ENCODE measurements at places on chromosomes 2 and 18. TPM values are rescaled to one million over a fixed set of nuclear protein-coding genes. Genes with fewer than 3 reads are reported as not detected.

GLI2 gene
- total RNA-seq, result 4.7 TPM

BOLL gene
- not detected for total RNA-seq

IL18RAP gene
- not detected for total RNA-seq

PLGLB1 gene
- 0.28 TPM for total RNA-seq

SCG2 gene
- total RNA-seq, result 0.56 TPM

TRIM54 gene
- not detected for total RNA-seq

G6PC2 gene
- not detected for total RNA-seq

COL4A3 gene
- total RNA-seq, result not detected

FEZ2 gene
- 43.3 TPM for total RNA-seq

DNA sequence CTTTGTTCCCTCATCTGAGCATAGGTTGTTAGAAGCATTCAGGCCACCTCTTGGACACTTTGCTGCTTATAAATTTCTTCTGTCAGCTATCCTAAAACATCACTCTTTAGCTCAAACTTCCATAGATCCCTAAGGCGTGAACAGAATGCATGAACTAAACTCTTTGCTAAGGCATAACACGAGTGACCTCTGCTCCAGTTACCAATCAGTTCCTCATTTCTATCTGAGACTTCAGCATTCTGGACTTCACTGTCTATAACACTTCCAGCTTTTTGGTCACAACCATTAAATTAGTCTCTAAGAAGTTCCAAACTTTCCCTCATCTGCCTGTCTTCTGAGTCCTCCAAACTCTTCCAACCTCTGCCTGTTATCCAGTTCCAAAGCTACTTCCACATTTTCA lies 8.3 kb upstream of the VWA3B start:
- DNase-seq, result no peak
- no peak overlapping the region for H3K27ac ChIP-seq
- no peak overlapping the region for H3K4me3 ChIP-seq
- no peaks in the 10 kb centered on the region for H3K4me1 ChIP-seq
- no peaks in the 10 kb centered on the region for H3K36me3 ChIP-seq
- H3K27me3 ChIP-seq, result peaks cover 7% of the 10 kb centered on the region

DNA sequence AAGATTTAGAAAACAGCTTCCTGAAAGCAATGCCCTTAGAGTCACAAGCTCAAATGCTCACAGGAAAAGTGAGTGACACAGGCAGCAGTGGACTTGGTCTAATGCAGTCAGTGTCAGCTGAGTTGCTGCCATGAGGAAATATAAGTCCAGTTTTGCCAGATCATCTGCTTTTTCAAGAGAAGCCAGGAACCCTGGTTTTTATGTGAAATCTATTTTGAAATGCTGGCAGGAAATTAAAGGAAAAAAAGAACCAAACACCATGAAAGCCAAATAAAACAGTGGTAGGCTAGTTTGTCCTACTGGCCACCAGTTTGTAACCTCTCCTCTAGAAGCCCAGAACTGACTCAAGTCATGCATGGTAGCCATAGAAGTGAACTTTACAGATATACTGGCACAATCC lies 109.2 kb downstream of the THADA start:
- DNase-seq, result no peak
- no peak overlapping the region for H3K27ac ChIP-seq

- peaks cover 5% of the 10 kb centered on the region for H3K4me1 ChIP-seq
- no peak overlapping the region for H3K27ac ChIP-seq
- H3K4me3 ChIP-seq, result no peak overlapping the region
- peaks cover 2% of the 10 kb centered on the region for H3K27me3 ChIP-seq
- peaks cover 11% of the 10 kb centered on the region for H3K36me3 ChIP-seq
These were observed 1.1 kb downstream of the CNDP2 start for GRCh38 chr18:74497324-74497676.

DNA sequence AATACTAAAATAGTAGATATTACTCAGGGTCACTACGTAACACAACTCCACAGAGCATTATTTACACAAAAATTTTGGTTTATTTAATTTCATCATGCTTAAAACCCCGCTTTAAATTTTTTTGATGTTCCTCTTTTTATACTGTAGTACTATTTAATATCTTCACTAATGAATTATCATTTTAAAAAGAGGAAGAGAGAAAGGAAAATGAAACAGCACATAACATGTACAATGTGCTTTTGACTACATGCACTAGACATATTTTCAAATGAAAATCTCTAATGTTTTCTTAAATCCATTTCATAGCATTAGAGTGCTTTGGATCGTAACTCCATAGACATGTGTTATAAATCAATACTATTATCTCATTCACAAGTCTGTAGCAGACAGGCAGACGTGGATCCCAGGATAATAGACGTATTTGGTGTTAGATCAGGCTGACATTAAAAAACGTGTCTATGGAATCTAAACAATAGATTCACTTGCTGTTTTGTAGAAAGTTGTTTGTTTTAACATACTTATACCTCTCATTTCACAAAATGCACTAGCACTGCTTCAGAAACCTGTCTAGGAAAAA lies 897.0 kb downstream of the CPS1 start:
- no peaks in the 10 kb centered on the region for H3K27me3 ChIP-seq
- H3K36me3 ChIP-seq, result no peaks in the 10 kb centered on the region
- H3K27ac ChIP-seq, result no peak overlapping the region
- H3K4me3 ChIP-seq, result no peak overlapping the region
- no peaks in the 10 kb centered on the region for H3K4me1 ChIP-seq

DNA sequence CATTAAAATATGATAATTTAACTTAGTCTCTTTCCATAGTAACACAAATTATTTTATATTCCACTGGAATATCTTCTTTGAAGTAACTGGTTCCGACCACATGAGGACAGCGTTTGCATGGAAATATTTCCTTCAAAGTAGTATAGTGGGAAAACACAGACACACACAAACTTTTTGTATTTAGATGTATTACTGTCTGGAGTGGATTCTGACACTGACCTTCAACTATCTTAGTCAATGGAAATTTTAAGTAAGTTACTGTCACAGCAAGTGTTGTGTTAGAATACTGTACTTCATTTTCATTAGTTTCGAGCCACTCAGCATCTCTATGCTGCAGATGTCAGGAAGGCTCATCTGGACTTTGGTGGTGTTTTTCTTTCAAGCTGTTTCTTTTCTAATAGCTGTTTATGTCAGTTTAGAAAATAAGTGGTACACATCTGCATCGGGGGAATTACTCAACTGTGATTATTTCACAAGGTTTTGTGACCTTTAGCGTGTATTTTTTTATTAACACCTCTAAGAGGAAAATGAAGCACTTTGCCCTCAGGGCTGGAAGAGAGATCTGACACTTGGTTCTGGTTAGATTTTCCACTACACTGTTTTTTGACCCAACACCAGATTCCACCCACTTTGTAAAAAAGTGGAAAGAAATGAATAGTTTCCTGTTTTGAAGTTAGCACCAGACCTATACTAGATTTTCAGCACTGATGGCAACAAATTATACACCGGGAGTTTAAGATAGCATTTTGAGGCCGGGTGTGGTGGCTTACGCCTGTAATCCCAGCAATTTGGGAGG lies 18.9 kb upstream of the THOC1 start:
- no peak overlapping the region for H3K4me3 ChIP-seq
- no peaks in the 10 kb centered on the region for H3K36me3 ChIP-seq
- peak; percentile 42 for DNase-seq
- peaks cover 8% of the 10 kb centered on the region for H3K27me3 ChIP-seq

DNA sequence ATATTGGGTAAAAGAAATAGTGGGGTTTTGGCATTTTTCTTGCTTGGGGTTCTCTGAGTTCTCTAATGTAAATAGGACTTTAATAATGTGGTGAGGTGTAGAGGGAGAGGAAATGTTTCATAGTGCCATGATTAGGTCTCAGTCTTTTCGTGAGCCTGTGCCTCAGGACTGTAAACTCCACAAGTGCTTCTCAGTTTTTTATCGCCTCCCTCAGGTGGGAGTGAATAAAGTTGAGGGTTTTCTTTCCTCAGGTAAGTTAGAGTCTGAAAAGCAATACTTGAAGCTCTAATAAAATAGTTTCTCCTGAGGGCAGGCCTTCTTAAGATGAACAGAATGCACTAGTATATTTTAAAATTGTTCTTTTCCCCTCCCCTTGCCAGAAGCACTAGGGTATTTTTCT lies 243.1 kb upstream of the SETBP1 start:
- H3K4me3 ChIP-seq, result no peak overlapping the region
- no peak overlapping the region for H3K27ac ChIP-seq
- no peak for DNase-seq
- no peaks in the 10 kb centered on the region for H3K4me1 ChIP-seq

DNA sequence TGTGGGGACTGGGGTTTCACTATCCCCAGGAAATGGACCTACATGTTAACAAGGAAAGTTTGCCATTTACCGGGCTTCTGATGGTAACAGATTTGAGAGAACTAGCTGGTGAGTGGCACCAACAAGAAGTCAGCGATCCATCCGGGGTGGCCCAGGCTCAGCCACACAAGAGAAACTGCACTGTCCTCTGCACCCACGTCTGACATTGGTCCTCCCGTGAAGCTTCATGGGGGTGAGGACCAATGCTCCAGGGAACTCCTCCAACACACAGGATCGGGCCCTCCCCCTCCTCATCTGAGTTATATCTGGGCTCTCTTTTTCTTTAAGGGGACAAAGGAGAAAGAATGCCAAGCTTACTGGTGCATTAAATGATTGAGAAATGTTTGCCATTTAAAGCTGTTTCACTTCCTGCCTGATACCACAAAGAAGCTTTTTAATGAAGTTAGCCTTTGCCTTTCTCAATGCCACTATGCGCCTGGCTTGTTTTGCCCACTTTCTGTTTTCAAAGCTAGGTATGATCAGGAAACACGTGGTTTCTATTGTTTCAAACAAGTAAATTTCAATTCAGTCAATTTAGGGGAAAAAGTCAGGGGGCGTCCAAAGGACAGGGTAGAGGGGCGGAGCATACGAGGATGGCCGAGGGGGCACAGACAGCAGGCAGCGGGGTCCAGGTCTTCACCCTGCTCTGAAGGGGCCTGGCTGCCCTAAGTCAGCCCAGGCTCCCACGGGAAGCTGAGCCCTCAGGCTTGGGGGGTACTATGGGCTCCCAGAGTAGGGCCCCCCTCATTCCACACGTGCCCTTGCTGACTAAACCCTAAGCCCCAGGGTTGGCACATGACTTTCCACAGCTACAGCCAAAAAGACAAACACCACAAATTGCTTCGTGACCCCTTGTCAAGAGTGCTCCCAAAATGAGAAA lies 204.0 kb upstream of the ID2 start:
- H3K27me3 ChIP-seq, result peaks cover 5% of the 10 kb centered on the region
- H3K36me3 ChIP-seq, result no peaks in the 10 kb centered on the region
- no peak overlapping the region for H3K27ac ChIP-seq
- no peak overlapping the region for H3K4me3 ChIP-seq

GRCh38 chr18:48893608-48894600 lies 56.9 kb downstream of the SMAD7 start:
- H3K4me3 ChIP-seq, result no peak overlapping the region
- H3K27me3 ChIP-seq, result no peaks in the 10 kb centered on the region
- H3K36me3 ChIP-seq, result no peaks in the 10 kb centered on the region
- no peak overlapping the region for H3K27ac ChIP-seq
- peaks cover 12% of the 10 kb centered on the region for H3K4me1 ChIP-seq

GRCh38 chr18:32270341-32270740 lies 80.5 kb downstream of the MEP1B start:
- H3K4me3 ChIP-seq, result no peak overlapping the region
- no peaks in the 10 kb centered on the region for H3K27me3 ChIP-seq
- no peaks in the 10 kb centered on the region for H3K4me1 ChIP-seq
- DNase-seq, result no peak

DNA sequence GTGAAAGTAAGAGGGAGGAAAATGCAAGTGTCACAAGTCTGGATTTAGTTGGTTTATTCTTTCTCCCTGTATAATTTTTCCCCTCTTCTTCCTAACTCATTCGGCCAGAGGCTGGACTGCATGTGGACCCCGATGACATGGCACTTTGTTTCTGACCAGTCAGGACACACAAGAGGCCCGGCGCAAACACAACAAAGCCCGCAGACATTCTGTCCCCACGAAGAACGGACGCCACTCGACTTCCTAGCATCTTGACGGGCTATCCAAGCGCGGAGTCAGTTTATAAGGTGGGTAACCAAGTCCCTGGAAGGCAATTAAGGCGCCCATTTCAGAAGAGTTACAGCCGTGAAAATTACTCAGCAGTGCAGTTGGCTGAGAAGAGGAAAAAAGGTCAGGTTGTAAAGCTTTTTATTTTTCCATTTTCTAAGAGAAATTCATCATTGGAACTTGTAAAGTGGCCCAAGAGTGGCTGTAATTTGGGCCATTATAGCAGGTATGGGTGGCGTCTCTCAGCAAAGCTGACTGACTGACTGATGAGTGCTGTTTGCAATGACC lies at the start of gene TPO:
Gene TPO (plus strand): TSS at position 308 of the 555 bp plus-strand sequence. CDS start 946 bp downstream, outside the sequence.
- H3K27me3 ChIP-seq, result no peaks in the 10 kb centered on the region
- H3K27ac ChIP-seq, result no peak within 1 kb of the TSS
- no peak within 1 kb of the TSS for H3K4me3 ChIP-seq
- no peaks in the 10 kb centered on the region for H3K36me3 ChIP-seq
- DNase-seq, result no peak

DNA sequence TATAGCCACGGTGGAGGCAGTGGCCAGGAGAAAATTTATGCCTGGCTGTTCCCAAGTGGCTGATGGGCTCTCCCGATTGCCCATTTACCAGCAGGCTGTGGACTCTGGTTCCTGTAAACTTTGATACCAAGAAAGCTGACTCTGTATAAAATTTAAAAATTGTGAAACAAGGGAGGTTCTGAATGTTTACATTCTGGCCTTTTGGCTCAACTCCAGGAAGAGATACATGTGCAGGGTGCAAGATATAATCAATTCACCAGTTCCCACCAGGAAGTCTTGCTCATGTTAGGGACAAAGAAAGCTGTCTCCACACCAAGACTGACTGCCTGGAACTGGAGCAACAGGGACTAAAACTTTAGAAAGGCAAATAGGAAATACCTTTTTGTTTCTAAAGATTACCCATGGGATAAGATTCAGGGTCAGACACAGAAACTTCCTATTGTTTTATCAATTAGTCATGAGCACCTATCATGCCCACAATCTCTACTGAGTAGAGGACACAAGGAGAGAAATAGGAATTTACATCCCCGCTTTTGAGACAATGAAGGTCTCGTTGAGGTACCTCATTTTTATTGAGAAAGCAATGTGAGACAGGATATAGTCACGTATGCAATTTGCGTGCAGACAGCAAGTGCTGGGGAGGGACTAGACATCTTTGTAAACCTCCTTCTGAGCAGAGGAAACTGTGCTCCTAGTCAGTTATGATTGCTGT lies 123.5 kb downstream of the LIPG start:
- H3K27me3 ChIP-seq, result peaks cover 7% of the 10 kb centered on the region
- DNase-seq, result peak; percentile 35
- no peaks in the 10 kb centered on the region for H3K36me3 ChIP-seq
- H3K4me3 ChIP-seq, result no peak overlapping the region
- H3K4me1 ChIP-seq, result no peaks in the 10 kb centered on the region
- no peak overlapping the region for H3K27ac ChIP-seq

- no peak for DNase-seq
- no peaks in the 10 kb centered on the region for H3K4me1 ChIP-seq
- no peak overlapping the region for H3K4me3 ChIP-seq
- H3K27me3 ChIP-seq, result peaks cover 11% of the 10 kb centered on the region
These were observed 15.2 kb downstream of the G6PC2 start for GRCh38 chr2:168916331-168916675.

- H3K36me3 ChIP-seq, result no peaks in the 10 kb centered on the region
- H3K27me3 ChIP-seq, result no peaks in the 10 kb centered on the region
- DNase-seq, result no peak
- H3K4me1 ChIP-seq, result peaks cover 3% of the 10 kb centered on the region
These were observed 218.0 kb upstream of the COPS8 start for GRCh38 chr2:236867441-236868260.

GRCh38 chr18:79869591-79870300 lies 72.0 kb downstream of the KCNG2 start:
- no peaks in the 10 kb centered on the region for H3K36me3 ChIP-seq
- H3K27ac ChIP-seq, result no peak overlapping the region
- no peaks in the 10 kb centered on the region for H3K27me3 ChIP-seq

All from IMR-90 (cell line).